Ascending aorta (tissue), 2 donors: ENCODE measurements at places on chromosomes 2 and 18. TPM values are rescaled to one million over a fixed set of nuclear protein-coding genes. Genes with fewer than 3 reads are reported as not detected.

DNA sequence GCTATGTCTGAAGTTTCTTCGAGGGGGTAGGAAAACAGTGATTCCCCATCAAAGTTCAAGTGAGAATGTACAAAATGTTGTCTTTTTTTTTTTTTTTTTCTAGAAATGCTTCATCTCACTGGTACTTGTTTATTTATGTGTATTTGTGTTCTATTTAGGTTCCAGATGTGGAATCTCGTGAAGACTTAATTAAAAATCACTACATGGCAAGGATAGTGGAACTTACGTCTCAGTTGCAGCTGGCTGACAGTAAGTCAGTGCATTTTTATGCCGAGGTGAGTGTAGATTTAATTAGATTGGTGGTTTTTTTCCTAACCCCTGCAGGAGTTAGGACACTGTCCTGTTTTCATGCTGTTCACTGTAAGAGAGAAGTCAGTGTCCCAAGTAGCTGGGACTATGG, 22.8 kb upstream of the STON1 start:
- no peak for DNase-seq

- no peak for DNase-seq
Measured at GRCh38 chr2:177902395-177903163, 170.0 kb downstream of the PDE11A start.

- DNase-seq: no peak
Measured at GRCh38 chr2:18047896-18048657, 169.6 kb downstream of the KCNS3 start.

The INPP5D gene
- total RNA-seq: 21.7 TPM

The TMEM163 gene
- total RNA-seq: not detected
